Fibroblast of skin of left biceps (primary cell): ENCODE measurements at places on chromosomes 1 and 21.
A peak's percentile ranks its signal among the peaks of the same experiment; 100 is the strongest.

DNA sequence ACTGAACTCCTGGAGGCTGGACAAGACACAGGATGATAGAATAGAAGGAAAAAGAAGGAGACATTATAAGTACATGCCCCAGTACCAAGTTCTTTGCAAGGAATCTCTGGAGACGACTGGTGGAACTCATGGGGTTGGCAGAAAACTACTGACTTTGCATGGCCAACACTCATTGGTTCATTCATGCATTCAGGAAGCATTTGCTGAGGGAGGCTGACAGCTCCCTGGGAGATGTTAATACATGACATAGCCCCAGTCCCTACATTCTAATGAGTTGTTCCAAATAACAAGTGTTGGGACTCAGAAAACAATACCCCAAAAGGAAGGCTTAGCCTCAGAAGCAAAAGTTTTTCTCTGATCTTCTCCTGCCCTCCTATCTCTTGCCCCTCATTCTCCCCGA is 172.8 kb upstream of the IRF2BP2 start:
- no peak for DNase-seq

DNA sequence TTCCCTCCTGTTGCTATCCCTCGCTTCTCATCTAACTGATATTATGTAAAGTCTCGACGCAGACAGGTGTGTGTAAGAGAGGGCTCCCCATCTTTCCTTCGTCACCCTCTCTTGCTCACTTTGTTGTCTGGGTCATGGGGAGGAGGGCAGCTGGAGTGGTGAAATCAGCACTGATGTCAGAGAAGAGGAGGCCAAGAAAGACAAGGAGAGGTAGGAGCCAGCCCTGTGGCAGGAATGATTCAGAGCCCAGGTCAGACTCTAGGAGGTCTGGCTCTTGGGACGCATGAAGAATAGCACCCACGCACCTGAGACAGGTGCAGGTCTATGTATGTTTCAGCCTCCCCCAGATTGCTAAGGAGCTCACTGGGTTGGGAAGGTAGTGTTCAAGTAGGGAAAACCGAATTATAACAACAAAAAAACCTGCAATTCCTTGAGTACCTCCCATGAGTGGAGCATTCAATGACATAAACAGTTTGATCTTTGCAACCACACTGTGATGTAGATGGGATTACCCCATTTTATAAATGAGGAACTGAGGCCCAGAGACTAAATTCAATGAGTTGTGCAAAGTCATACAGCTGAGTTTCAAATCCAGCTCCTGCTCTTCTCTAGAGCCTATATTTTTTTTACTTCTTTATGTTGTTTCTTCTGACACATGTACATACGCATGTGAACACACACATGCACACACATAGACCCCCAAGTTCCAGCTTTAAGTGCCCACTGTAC is 10.4 kb downstream of the NUAK2 start:
- DNase-seq, result no peak

- DNase-seq, result no peak
Measured at GRCh38 chr1:180586671-180587155, 27.9 kb downstream of the OVAAL start.

GRCh38 chr1:14479865-14480264 is 118.6 kb upstream of the KAZN start:
- no peak for DNase-seq

DNA sequence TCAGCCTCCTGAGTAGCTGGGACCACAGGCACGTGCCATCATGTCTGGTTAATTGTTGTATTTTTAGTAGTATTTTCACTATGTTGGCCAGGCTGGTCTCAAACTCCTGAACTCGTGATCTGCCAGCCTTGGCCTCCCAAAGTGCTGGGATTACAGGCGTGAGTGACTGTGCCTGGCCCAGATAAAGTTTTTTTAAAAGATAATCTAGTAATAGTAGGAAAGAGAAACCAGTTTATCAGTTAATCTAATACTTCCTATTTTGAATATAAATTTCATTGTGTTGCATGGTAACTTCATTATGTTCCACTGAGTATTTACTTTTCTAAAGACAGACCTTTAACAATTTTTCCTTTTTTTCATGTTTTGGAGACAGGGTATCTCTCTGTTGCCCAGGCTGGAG is 10.0 kb downstream of the RABGAP1L start:
- no peak for DNase-seq

DNA sequence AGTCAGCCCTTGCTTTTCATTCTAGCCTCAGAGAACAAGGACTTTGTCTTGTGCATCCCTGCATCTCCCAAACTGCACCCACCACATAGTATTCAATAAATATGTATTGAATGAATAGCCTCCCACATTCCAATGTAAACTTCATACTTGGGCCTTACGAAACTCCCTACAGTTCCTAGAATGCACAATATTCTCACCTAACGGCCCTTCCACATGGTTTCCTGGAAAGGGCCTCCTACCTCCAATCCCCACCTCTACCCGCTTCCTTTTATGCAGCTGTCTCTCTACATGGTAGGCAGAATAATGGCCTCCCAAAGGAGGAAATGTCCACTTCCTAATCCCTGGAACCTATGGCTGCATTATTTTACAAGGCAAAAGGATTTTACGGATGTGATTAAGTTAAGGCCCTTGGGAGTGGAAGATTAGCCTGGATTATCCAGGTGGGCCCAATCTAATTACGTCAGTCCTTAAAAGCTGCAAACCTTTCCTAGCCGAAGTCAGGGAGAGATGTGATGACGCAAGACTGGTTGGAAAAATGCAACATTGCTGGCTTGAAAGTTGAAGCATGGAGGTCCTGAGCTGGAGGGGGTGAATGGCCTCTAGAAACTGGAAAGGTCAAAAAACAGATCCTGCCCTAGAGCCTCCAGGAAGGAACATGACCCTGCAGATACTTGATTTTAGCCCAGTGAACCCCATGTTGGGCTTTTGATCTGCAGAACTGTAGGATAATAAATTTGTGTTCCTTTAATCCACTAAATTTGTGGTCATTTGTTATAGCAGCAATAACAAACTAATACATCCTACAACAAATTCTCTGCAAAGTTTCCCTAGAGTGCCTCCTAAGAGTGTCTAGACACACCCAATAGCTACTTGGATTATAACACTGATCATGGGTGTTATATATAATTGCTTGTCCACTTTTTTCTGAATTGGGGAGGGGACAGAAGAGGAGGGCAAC is 5.2 kb upstream of the PIK3C2B start:
- no peak for DNase-seq

DNA sequence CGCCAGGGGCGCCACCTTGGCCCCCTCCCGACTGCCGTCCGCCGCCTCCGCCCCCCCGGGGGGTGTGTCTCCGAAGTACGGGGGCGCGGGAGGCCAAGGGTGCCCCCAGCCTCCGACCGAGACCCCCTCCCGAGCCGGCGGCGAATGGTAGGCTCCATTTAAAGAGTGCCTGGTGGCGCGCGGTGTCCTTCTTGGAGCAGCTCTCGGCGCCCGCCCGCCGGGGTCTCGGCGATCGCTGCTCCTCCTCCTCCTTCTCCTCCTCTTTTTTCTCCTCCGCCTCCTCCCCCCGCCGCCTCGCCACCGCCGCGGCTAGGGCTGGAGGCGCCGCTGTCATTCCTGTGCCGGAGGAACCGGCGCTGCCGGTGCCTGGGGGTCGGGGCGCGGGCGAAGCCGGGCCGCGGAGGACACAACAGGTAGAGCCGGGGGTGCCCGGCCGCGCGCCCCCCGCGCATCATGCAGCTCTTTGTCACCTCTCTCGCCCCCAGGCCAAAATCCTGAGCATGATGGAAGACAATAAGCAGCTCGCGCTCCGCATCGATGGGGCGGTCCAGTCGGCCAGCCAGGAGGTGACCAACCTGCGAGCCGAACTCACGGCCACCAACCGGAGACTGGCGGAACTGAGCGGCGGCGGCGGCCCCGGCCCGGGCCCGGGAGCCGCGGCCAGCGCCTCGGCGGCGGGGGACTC is at the start of gene KAZN:
Gene KAZN, plus strand, starts transcription at position 188 of the 685 bp plus-strand sequence.
- DNase-seq, result no peak

- DNase-seq, result no peak
Measured at GRCh38 chr1:186310307-186310706, 64.7 kb downstream of the TPR start.

DNA sequence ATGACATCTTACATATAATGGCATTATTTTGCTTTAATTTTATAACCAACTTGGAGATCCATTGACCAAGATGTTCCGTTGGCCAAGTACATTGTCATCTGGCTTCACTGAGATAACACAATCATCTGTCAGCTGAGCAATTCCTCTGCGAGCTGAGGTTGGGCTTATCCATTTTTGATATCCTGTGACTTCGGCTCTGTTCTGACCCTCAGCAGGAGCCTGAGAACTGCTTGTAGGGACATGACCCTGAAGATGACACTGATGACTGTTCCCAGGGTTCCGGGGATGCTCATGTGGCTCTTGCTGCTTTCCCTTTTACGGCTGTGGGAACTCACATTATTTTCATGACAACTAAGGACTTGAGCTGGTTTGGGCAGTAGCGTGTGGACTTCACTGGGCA is 51.2 kb downstream of the TLR5 start:
- no peak for DNase-seq

GRCh38 chr1:119582801-119583200 is 65.3 kb downstream of the ZNF697 start:
- DNase-seq, result peak; percentile 9

DNA sequence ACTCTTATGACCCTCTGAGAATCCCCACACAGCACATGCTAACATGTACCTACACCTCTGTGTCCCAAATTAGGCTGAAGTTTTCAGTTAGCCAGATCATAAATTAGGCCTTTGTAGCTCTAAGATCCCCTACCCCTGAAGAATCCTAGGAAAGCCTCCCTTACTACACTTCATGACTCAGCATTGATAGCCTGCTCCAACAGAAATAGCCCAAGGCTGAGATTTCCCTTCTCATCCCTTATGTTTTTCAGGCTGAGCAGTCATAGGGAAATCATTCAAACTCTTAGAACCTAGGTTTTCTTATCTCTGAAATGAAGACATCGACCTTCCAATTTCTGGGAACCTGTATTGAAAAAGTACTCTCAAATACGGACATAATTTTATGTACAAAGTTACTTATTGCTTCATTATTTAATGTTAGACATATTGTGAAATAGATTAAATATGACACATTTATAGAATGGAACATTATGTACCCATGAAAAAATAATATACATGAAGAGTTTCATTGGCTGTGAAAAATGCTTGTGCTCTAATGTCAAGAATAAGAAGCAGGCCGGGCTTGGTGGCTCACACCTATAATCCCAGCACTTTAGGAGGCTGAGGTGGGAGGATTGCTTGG is 122.4 kb upstream of the UBE2U start:
- no peak for DNase-seq
